Mammary epithelial cell (primary cell): ENCODE measurements at places on chromosomes 11 and 22.

- DNase-seq: peak; percentile 99
These were observed 30.6 kb upstream of the DRD2 start for GRCh38 chr11:113505541-113506375.

DNA sequence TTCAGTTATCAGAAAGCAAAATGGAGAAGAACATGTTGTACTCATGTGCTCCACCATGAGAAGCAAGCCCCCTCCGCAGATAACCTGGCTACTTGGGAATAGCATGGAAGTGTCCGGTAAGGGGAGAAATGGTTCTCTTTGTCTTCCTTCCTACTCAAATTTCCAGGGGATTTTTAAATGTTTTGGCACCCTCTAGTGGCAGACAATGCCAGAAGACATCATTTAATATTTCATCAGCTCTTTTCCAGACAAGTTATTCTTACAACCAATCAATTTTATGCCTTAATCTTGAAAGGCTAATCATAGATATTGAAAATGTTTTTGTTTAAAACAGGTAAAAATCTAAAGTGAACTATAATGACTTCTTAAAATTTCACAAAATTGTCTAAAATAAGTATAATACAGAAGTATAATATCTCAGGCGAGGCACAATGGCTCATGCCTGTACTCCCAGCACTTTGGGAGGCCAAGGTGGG is 15.7 kb downstream of the CRTAM start:
- peak; percentile 72 for DNase-seq

DNA sequence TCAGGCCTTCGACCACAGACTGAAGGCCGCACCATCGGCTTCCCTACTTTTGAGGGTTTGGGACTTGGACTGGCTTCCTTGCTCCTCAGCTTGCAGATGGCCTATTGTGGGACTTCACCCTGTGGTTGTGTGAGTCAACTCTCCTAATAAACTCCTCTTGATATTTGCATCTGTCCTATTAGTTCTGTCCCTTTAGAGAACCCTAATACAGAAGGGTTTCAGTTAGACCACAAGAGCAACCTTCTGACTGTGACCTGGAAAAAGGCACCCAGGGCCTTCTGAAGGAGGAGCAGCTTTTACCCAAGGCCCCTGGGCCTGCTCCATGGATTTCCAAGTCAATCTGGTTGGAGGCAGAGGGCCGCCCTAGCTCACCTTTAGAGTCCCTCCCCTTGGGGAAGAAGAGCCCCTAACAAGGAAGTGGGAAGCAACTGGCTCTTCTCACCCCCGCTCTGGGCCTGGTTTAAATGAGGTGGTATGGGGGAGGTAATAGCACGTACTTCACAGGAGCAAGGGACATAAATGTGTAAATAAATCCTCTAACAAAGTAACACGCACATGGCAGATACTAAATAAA is 11.2 kb upstream of the CHST1 start:
- DNase-seq: no peak

DNA sequence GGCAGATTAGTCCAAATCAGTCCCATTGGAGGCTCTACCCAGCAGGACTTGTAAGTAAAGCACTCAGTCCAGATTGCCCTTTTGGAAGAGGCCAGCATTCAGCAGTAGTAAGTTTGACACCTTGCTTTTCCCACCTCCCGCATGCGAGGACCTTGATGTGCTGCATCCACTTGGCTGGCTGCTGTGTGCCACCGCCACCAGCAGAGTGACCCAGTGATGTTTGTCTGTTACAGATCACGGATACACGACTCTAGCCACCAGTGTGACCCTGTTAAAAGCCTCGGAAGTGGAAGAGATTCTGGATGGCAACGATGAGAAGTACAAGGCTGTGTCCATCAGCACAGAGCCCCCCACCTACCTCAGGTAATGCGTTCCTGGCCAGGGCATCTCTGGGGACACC is 6.6 kb downstream of the SMARCB1 start:
- no peak for DNase-seq

GRCh38 chr11:65492637-65493366 is 6.0 kb upstream of the MALAT1 start:
- DNase-seq: peak; percentile 82

DNA sequence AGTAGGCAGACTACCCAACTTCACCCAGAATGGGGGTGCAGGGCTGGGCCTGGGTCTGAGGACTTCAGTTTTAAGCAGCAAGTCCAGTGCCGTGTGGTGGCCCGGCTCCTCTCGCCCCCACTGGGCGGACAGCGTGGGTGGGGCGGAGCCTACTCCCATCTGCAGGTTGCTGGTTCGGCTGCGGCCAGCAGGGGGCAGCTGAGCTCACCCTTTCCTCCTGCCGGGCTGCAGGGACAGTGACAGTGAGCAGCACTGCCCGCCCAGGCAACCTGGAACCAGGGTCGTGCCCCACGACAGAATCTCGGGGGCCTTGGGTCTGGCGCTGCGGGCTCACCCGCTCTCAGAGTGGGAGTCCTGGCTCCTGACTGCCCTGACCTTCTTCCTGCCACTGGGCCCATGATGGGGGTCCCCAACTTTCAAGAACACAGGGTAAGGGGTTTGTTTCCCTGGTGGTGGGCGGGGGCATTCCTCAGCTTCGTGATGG is 6.2 kb upstream of the NEAT1 start:
- peak; percentile 68 for DNase-seq

DNA sequence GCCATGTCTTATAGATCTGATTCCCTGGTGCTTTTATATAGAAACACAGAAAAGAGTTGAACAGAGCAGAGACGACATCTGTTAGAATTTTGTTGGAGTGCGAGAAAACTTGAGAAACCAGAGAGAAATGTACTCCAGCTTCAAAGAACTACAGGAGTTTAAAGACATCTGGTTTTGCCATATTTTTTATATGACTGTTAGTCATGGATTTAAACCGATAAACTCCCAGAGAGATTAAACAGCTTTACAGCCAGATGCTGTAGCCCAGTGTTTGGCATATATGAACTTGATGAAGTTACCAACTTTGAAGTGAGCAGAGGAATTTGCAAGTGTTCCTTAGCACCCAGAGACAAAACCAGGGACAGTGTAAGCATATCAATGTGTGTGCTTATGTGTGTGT is 1083.1 kb downstream of the LRRC4C start:
- DNase-seq: no peak

- DNase-seq: no peak
These were observed 59.4 kb downstream of the RTL6 start for GRCh38 chr22:44438481-44439131.

- DNase-seq: no peak
These were observed 81.4 kb downstream of the SNX19 start for GRCh38 chr11:130834886-130835285.

- DNase-seq: no peak
These were observed 20.0 kb upstream of the NDUFC2 start for GRCh38 chr11:78099666-78100065.

- no peak for DNase-seq
These were observed 621.0 kb upstream of the ANO3 start for GRCh38 chr11:25710975-25711374.

DNA sequence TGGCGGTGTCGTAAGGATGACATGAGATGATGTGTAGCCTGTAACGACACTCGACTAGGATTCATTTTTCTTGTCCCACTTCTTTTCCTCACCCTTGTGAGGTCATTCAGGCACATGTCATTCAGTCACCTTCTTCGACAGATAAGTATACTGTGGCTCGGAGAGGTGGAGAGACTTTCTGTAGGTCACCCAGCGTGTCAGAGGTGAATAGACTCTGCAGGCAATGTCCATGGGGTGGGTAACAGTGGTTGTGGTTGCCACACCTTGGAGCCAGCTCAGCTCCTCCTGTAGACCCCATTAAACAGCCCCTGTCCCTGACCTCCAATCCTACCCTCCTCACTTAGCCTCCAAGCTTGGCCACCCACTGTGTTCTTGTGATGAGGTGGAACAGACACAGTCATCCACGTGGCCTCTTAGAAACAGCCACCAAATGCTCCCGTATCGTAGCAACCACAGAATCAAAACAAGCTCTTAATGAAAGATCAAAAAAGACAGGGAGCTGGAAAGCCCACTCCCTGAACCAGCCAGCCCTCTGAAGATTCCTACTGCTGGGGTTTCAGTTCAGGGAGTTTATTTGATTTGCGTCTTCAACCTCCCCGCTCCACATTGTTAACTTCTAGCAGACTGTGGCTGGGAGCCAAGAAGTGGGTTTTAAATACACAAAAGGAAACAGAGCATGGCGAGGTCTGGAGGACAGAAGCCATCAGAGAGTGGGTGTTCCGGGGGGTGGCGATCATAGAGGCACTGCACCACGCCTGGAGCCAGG is 89.0 kb upstream of the GRK3 start:
- DNase-seq: no peak

DNA sequence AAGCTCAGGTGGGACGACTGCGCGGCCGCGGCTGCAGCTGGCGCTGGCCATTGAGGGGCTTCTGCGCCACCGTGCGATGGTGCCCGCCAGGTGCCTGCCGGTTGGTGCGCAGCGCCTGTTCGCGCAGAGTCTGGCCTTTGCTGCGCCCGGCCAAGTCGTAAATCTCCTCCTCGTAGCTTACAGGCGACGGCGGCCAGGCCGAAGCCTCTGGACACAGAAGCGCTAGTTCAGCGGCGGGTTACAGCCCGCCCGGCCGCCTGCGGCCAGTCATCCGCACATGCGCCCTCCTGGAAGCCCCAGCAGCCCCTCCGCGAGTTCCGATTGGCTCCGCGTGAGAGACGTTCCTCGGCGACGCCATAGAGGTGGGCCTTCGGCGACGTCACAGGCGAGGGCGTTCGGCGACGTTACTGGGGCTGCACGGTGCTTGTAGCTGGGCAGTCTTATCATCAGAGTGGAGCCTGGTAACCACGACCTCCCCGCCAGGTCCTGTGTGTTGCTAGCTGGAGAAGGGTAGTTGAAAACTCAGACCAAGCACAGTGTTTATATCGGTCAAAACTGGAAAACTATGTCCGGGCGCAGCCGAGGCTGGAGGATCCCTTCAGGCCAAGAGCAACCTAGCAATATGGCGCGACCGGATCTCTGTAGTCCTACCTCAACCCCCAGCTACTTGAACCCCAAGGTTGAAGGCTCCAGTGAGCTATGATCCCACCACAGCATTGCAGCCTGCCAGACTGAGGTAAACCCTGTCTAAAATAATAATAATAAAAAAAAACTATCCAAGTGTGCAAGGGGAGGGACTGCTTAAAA is 265.7 kb downstream of the OR4C45 start:
- DNase-seq: no peak
